ENCODE measurements at places on chromosomes 16 and 17. TPM values are rescaled to one million over a fixed set of nuclear protein-coding genes. Genes with fewer than 3 reads are reported as not detected.
A peak's percentile ranks its signal among the peaks of the same experiment; 100 is the strongest.

- H3K36me3 ChIP-seq: no peaks in the 10 kb centered on the region
- H3K4me3 ChIP-seq: peak overlapping the region; percentile 21
- DNase-seq: peak; percentile 91
- no peaks in the 10 kb centered on the region for H3K27me3 ChIP-seq
Observed at GRCh38 chr16:89505204-89506112, 2.7 kb upstream of the SPG7 start.

- H3K36me3 ChIP-seq: no peaks in the 10 kb centered on the region
- H3K27ac ChIP-seq: no peak overlapping the region
- no peak for DNase-seq
- H3K27me3 ChIP-seq: no peaks in the 10 kb centered on the region
- H3K4me3 ChIP-seq: no peak overlapping the region
- no peaks in the 10 kb centered on the region for H3K4me1 ChIP-seq
Observed at GRCh38 chr16:84887207-84887606, 67.4 kb downstream of the CRISPLD2 start.

DNA sequence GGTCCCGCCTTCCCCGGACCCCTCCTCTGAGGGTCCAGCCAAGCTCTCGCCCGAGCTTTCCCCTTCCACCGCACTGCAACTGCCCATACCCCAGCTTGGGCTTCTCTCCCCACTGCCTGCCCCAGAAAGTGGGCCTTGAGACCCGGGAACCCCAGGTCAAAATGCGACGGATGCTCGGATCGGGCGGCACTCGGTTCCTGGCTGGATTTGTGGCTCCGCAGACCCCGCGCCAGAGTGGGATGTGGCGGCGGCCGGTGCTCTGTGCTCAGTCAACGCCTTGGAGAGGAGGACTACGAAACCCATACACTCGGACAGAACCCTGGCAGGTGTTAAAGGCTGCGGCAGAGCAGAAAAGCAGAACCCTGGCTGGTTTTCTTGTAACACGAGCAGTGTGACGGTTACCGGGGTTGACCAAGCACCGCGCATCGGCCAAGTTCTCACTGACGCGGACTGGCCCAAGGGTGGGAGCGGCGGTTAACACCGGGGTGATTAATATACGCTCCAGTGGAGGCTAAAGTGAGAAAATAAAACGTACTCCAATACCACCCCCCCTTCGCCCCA lies 885 bp upstream of the SLFN13 start:
- H3K4me3 ChIP-seq: peak overlapping the region; percentile 39
- peak; percentile 69 for DNase-seq
- H3K36me3 ChIP-seq: no peaks in the 10 kb centered on the region

DNA sequence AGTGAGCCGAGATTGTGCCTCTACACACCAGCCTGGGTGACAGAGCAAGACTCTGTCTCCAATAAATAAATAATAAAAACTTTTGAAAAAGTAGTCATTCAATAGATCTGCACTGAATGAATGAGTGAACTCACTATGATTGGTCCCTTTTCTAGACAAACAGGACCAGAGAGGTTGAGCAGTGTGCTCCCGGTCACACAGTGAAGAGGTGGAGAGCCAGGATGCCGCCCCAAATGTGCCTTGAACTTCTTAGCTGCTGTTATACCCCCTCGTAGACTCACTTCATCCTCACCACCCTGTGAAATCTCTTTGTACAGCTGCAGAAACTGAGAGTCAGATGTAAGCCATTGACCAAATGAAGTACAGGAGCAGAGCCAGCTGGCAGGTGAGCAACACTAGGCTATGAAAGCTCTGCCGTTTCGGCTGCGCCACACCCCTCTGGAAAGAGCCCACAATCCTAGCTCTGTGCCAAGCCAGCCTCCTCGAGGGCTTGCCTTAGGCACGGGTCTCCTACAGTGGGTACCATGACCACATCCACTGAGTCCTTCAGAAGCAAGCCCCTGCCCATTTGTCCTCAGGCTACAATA lies 7.8 kb upstream of the KIAA0513 start:
- no peaks in the 10 kb centered on the region for H3K4me1 ChIP-seq
- DNase-seq: peak; percentile 57
- H3K4me3 ChIP-seq: no peak overlapping the region
- H3K27ac ChIP-seq: no peak overlapping the region
- no peaks in the 10 kb centered on the region for H3K36me3 ChIP-seq

DNA sequence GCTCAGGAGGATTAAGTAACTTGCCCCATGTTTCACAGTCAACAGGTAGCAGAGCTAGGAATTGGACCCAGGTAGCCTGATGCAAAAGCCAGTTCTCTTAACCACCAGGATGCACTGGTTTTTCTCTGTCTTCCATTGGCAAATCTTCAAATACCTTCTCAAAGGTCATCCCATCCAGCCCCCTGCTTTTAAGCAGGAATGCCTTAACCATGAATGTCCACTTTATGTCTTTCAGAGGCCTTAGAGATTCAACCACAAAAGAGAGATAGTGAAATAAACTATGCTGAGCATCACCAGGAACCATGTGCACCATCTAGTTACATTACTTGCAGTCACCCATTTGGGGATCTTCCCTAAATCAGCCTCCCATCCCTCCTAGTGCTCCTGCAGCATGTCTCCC lies 94.3 kb downstream of the C17orf67 start:
- no peaks in the 10 kb centered on the region for H3K36me3 ChIP-seq
- no peaks in the 10 kb centered on the region for H3K27me3 ChIP-seq
- no peaks in the 10 kb centered on the region for H3K4me1 ChIP-seq
- H3K27ac ChIP-seq: no peak overlapping the region
- no peak overlapping the region for H3K4me3 ChIP-seq

DNA sequence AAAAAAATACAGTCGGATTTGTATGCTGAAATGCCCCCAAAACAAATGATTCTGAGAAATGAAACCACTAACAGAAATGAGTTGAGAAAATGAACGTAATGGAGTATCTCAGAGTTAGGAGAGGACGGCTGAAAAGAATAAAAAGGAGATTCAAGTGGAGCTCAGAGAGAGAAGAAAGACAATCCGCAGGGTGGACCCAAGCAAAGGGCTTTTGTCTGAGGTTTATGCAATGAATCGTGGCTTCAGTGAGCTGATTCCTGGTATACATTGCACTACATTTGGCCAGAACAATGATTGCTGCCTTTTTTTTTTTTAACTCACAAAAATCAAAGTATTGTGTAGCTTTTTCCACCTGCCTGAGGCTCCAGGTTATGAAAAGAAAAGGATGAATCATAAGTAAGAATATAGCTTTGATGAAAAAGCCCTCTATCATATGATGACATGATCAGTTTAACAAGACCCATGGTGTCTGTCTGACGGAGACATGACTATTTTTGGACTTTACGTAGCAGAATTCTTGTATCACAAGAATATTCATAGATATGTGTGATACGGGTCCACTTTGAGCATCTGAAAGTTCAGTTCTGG lies 4.4 kb upstream of the MED9 start:
- H3K27ac ChIP-seq: no peak overlapping the region
- H3K4me3 ChIP-seq: no peak overlapping the region
- peaks cover 8% of the 10 kb centered on the region for H3K4me1 ChIP-seq
- DNase-seq: no peak

Gene GPS1
- total RNA-seq: 69.2 TPM

Gene GLP2R
- total RNA-seq: 94.1 TPM

Gene RASL10B
- 1.1 TPM for total RNA-seq

All from Peyer's patch (tissue), 4 donors.